Neural progenitor cell (in vitro differentiated cells): ENCODE measurements at places on chromosomes 1 and 21. TPM values are rescaled to one million over a fixed set of nuclear protein-coding genes. Genes with fewer than 3 reads are reported as not detected.

SLC26A9 gene
- not detected in 2 replicates for total RNA-seq

ST6GALNAC3 gene
- 13.4 and 23.6 TPM in 2 replicates for total RNA-seq

DNA sequence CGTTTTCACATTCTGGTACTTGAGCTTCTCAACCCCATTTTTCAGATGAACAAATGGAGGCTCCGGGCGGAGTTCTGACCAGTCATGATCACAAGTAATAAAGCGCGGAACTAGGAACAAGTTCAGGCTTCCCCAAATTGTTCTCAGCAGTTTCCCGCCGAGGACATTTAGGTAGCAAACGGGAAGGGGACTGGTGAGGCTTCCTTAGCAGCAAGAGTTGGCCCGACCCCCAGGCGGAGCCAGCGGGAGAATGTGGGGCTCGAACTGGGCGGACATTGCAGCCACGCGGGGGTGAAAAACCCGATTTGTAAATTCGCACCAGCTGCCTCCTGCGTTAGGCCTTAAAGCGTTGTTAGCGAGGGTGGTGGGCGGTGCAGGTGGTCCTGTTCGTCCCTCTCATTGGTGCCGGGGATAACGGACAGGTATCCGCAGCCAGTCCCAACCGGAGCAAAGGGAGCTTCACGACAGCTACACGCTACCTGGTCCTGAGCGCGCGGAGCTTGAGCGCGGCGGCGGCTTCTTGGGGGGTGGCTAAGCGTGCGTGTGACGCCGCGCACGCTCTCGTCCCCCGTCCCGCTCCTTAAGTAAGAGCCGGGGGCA lies 15.3 kb downstream of the SEMA6C start:
- H3K4me3 ChIP-seq: peak overlapping the region; percentile 33
- H3K4me1 ChIP-seq: peaks cover 11% of the 10 kb centered on the region
- no peaks in the 10 kb centered on the region for H3K36me3 ChIP-seq
- peaks cover 52% of the 10 kb centered on the region for H3K27me3 ChIP-seq
- DNase-seq: peak; percentile 95

GRCh38 chr21:14593230-14593629 lies 47.1 kb upstream of the SAMSN1 start:
- H3K27me3 ChIP-seq: no peaks in the 10 kb centered on the region
- H3K4me3 ChIP-seq: no peak overlapping the region
- H3K4me1 ChIP-seq: no peaks in the 10 kb centered on the region
- H3K36me3 ChIP-seq: no peaks in the 10 kb centered on the region

GRCh38 chr1:221394011-221394544 lies 347.8 kb downstream of the DUSP10 start:
- H3K4me1 ChIP-seq: no peaks in the 10 kb centered on the region
- no peak for DNase-seq
- H3K27me3 ChIP-seq: no peaks in the 10 kb centered on the region
- no peaks in the 10 kb centered on the region for H3K36me3 ChIP-seq

ADAMTSL4 gene
- total RNA-seq: not detected in 2 replicates

STUM gene
- 0.19 TPM in 1 of 2 replicates, not detected in the other for total RNA-seq

DNA sequence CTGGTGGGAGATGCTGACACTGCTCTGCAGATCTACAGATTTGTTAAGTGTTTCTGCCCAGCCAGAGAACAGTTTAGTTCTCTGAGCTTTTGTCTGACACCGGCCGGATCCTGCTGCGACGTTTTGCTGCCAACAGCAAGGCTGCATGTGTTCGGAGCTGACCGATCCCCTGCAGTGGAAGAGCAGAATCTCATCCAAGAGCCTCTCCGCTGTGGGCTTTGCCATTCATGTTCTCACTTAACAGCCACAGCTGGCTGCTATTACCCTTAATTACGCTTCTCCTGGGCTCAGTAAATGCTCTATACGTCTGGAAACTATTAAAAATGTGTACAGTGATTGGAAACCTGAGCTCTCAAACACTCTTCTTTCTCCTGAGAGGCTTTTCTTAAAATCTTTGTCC lies 105.3 kb downstream of the BCAR3 start:
- H3K36me3 ChIP-seq: no peaks in the 10 kb centered on the region
- no peak overlapping the region for H3K4me3 ChIP-seq
- no peaks in the 10 kb centered on the region for H3K27me3 ChIP-seq

DNA sequence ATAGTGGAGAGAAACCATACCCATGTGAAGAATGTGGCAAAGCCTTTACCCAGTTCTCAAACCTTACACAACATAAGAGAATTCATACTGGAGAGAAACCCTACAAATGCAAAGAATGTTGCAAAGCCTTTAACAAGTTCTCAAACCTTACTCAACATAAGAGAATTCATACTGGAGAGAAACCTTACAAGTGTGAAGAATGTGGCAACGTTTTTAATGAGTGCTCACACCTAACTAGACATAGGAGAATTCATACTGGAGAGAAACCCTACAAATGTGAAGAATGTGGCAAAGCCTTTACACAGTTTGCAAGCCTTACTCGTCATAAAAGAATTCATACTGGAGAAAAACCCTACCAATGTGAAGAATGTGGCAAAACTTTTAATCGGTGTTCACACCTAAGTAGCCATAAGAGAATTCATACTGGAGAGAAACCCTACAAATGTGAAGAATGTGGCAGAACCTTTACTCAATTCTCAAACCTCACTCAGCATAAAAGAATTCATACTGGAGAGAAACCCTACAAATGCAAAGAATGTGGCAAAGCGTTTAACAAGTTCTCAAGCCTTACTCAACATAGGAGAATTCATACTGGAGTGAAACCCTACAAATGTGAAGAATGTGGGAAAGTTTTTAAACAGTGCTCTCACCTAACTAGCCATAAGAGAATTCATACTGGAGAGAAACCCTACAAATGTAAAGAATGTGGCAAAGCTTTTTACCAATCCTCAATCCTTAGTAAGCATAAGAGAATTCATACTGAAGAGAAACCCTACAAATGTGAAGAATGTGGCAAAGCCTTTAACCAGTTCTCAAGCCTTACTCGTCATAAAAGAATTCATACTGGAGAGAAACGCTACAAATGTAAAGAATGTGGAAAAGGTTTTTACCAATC lies 80.0 kb downstream of the JMJD4 start:
- H3K4me3 ChIP-seq: no peak overlapping the region
- H3K4me1 ChIP-seq: no peaks in the 10 kb centered on the region
- peaks cover 89% of the 10 kb centered on the region for H3K36me3 ChIP-seq

CFHR5 gene
- total RNA-seq: not detected in 2 replicates

- H3K4me1 ChIP-seq: no peaks in the 10 kb centered on the region
- H3K27me3 ChIP-seq: peaks cover 7% of the 10 kb centered on the region
- no peaks in the 10 kb centered on the region for H3K36me3 ChIP-seq
- no peak overlapping the region for H3K27ac ChIP-seq
- DNase-seq: no peak
Measured at GRCh38 chr21:34934350-34934749, 114.8 kb downstream of the RUNX1 start.

- H3K27ac ChIP-seq: no peak overlapping the region
- H3K27me3 ChIP-seq: peaks cover 22% of the 10 kb centered on the region
- H3K4me1 ChIP-seq: peaks cover 28% of the 10 kb centered on the region
Measured at GRCh38 chr1:201655243-201655642, 116.3 kb downstream of the NAV1 start.

KRTCAP2 gene
- total RNA-seq: 37.8 and 100 TPM in 2 replicates

CR1 gene
- not detected in 2 replicates for total RNA-seq

DNAJC28 gene
- total RNA-seq: 3.8 and 4.7 TPM in 2 replicates

- H3K4me1 ChIP-seq: no peaks in the 10 kb centered on the region
- no peak for DNase-seq
Measured at GRCh38 chr1:203100516-203100869, 14.7 kb upstream of the MYOG start.

GABRD gene
- total RNA-seq: 0.31 and 0.45 TPM in 2 replicates

OR2M3 gene
- not detected in 2 replicates for total RNA-seq

OR14K1 gene
- total RNA-seq: not detected in 2 replicates

GRCh38 chr1:27589841-27590426 lies 14.0 kb downstream of the AHDC1 start:
- no peak overlapping the region for H3K4me3 ChIP-seq
- H3K27ac ChIP-seq: peak overlapping the region; percentile 40
- peaks cover 57% of the 10 kb centered on the region for H3K4me1 ChIP-seq
- H3K27me3 ChIP-seq: no peaks in the 10 kb centered on the region
- no peak for DNase-seq

DNA sequence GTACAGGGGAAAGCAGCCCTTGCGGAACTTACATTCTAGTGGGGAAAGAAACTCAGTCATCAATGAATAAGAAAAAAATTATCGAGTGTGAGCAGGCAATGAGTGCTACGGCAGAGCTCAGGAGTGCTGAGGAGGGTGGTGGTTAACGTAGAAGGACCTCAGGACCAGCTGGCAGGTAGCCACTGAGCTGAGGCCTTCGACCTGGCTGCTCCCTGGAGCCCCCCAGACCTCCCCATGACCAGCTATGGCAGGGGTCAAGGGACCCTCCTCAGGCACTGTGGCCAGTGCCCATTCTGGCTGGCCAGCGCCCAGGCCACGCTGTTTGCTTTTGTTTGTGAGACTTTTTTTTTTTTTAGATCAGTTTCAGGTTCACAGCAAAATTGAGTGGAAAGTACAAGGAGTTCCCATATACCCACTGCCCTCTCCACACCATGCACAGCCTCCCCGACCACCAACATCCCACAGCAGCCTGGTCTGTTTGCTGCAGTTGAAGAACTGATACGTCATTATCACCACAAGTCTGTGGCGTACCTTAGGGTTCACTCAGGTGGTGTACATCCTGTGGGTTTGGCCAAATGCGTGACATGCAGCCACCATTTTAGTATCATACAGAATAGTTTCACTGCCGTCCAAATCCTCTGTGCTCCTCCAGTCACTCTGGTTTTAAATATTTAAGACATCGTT lies 11.8 kb upstream of the TTC22 start:
- H3K4me3 ChIP-seq: no peak overlapping the region
- DNase-seq: no peak
- peaks cover 12% of the 10 kb centered on the region for H3K4me1 ChIP-seq
- no peaks in the 10 kb centered on the region for H3K36me3 ChIP-seq

- H3K27me3 ChIP-seq: no peaks in the 10 kb centered on the region
- H3K4me1 ChIP-seq: peaks cover 15% of the 10 kb centered on the region
- no peaks in the 10 kb centered on the region for H3K36me3 ChIP-seq
- no peak for DNase-seq
- H3K27ac ChIP-seq: no peak overlapping the region
- peak overlapping the region; percentile 78 for H3K4me3 ChIP-seq
Measured at GRCh38 chr1:226185141-226186036, 1.2 kb downstream of the ACBD3 start.

DNA sequence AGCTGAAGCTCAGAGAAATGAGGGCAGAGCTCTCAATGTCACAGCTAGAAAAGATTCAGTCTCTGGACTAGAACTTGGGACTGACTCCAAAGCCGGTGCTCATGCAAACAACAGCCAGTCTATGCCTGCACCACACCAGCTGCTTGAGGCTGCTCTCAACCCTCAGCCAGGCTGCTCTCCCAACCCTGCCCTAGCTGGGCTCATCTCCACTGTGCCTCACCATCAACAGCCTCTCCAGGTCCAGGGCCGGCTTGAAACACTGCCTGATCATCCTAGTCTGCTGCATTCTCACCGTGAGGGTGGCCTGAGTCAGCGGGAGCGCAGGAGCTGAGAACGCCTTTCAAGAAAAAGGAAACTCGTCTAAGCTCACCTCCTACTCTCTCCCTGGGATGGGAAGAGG lies 94.5 kb downstream of the PTPRU start:
- no peaks in the 10 kb centered on the region for H3K36me3 ChIP-seq
- DNase-seq: no peak

DNA sequence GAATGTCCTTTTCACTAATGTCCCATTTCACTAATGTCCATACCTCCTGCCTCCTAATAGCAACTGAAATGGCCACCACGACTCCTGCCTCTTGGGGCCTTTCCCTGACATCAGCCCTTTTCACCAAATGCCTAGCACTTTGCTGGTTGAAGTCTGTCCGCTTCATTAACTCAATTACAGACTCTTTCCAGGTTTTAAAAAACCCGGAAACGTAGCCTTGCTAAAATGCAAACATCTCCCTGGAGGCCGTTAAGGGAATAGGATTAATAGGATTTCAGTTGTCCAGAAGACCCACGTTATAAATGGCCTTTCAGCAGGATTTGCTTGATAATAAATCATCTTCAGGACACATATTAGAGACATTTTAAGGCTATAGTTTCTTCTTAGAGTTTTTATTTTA lies 25.7 kb upstream of the ERO1B start:
- H3K27ac ChIP-seq: no peak overlapping the region
- H3K4me1 ChIP-seq: peaks cover 6% of the 10 kb centered on the region
- H3K27me3 ChIP-seq: no peaks in the 10 kb centered on the region
- H3K36me3 ChIP-seq: no peaks in the 10 kb centered on the region

TPTE gene
- total RNA-seq: not detected in 2 replicates

GRCh38 chr1:151418081-151418480 lies 18.7 kb downstream of the PSMB4 start:
- H3K27ac ChIP-seq: no peak overlapping the region
- DNase-seq: no peak
- H3K4me1 ChIP-seq: no peaks in the 10 kb centered on the region
- H3K4me3 ChIP-seq: no peak overlapping the region
- peaks cover 26% of the 10 kb centered on the region for H3K36me3 ChIP-seq

- H3K27me3 ChIP-seq: no peaks in the 10 kb centered on the region
- no peak for DNase-seq
- H3K27ac ChIP-seq: no peak overlapping the region
- H3K4me1 ChIP-seq: peaks cover 3% of the 10 kb centered on the region
- no peaks in the 10 kb centered on the region for H3K36me3 ChIP-seq
Measured at GRCh38 chr1:30446095-30446494, 277.3 kb downstream of the MATN1 start.

DNA sequence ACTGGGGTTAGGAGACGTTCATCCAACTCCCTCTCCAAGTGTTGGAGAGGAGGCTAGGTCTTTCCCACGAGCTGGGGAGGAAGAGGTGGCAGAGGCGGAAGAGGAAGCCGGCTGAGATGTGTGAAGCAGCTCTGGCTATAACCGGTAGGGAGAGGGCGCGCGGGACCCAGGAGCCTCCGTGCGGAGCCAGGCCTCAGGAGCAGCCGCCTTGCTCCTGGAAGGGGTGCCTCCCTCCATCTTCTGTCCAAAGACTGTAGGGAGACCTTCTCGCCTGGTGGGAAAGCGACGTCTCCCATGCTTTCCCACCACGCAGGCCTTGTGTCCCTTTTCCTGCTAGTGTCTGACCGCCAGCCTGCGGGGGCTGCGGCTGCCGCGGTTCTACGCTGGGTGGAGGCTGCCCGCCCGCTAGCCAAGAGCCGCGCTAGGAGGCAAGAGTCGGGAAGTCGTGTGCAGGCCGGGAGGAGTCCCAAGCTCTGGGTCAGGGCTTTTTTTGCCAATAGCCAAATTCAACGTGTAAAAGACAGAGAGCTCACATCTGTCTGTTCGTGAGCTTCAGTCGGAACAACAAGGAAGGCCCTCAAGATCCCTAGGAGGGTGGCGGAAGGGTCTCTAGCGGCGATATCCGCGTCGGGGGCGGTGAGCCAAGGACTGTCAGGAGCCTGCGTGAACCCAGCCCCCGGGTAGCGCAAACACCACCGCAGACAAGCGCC lies 8.4 kb upstream of the NBPF11 start:
- H3K36me3 ChIP-seq: no peaks in the 10 kb centered on the region
- H3K4me1 ChIP-seq: peaks cover 1% of the 10 kb centered on the region

RHBDL2 gene
- total RNA-seq: 1.1 TPM in 1 of 2 replicates, not detected in the other

GRCh38 chr1:91715416-91716000 lies 170.4 kb downstream of the TGFBR3 start:
- peaks cover 8% of the 10 kb centered on the region for H3K4me1 ChIP-seq
- H3K4me3 ChIP-seq: no peak overlapping the region
- H3K27me3 ChIP-seq: no peaks in the 10 kb centered on the region
- no peak for DNase-seq
- no peak overlapping the region for H3K27ac ChIP-seq

GRCh38 chr21:34647555-34647954 lies 21.2 kb upstream of the CLIC6 start:
- H3K4me3 ChIP-seq: no peak overlapping the region
- H3K36me3 ChIP-seq: no peaks in the 10 kb centered on the region
- no peak for DNase-seq

CRP gene
- total RNA-seq: not detected in 2 replicates

- H3K4me1 ChIP-seq: no peaks in the 10 kb centered on the region
- no peaks in the 10 kb centered on the region for H3K36me3 ChIP-seq
- H3K4me3 ChIP-seq: no peak overlapping the region
- H3K27ac ChIP-seq: no peak overlapping the region
Measured at GRCh38 chr1:99297923-99298322, 33.6 kb downstream of the PLPPR4 start.

HOOK1 gene
- 9.3 and 12.1 TPM in 2 replicates for total RNA-seq
